ENCODE measurements at places on chromosomes 4 and X.

DNA sequence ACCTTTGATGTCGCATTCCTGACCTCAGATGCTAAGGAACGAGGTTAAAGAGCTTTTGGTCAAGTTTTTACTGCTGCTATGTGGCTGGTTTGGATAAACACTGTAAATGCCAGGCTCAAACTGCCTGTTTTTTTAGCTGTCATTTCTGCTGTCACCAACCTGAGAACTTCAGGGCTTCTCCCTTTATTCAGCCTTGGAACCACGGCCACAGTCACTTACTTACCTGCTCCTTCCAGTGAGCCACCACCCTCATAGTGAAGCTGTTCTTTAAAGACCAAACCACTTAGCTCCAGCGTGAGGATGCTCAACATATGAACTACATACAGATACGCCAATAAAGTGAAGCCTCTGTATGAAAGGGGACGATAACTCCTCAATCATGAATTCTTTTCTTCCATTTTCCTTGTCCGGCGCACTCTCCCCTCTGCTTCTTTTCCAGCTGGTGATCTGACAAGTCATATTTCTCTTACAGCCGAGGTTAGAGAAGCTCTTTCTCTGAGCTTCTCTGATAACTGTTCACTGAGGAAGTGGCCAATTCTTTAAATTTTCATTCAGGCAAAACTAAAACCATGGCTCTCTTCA lies 152.8 kb upstream of the ANK2 start:
- no peak for DNase-seq

- no peak for DNase-seq
Observed at GRCh38 chr4:39873823-39874222, 103.9 kb downstream of the PDS5A start.

- no peak for DNase-seq
Observed at GRCh38 chr4:84925558-84925957, 40.9 kb downstream of the WDFY3 start.

- no peak for DNase-seq
Observed at GRCh38 chrX:31483336-31483735, 411.5 kb upstream of the FTHL17 start.

- DNase-seq = no peak
Observed at GRCh38 chr4:86965019-86965976, 30.5 kb downstream of the AFF1 start.

DNA sequence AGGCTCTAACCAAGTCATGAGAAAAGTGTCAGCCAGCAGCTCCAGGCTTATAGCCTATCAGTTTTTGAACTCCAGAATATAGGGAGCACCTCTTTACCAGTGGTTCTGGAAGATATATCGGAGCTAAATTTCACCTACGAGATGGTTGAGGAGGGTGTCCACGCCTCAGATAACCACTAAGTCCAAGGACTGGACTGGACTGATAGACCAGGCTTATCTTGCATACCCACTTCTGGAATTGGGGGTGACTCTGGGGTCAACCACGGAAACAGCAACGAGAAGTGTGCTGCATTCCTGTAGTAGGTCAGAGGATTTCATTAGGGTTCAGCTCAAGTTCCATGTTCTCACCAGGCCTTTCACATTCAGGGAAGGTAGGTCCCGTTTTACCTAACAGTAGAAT lies 38.6 kb upstream of the TRPC3 start:
- DNase-seq = no peak

- DNase-seq = peak; percentile 60
Observed at GRCh38 chrX:81957900-81958545, 756.1 kb downstream of the SH3BGRL start.

DNA sequence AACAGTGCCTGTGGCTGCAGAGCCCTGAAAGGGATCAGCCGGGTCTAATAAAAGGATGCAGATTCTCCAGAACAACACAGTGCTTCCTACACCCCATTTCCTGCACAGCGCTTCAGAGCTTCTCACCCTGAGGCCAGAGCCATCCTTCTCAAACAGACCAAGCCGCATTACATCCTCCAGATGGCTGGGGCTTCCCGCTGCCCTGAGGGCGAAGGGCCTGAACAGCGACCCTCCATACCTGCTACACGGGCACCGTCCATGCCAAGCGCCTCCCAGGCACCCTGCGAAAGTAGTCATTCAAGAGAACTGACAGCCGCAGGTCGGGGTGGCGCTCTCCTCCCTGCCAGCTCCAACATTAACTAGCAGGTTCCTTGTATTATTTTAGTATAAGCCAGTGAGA lies 36.5 kb downstream of the ACOX3 start:
- no peak for DNase-seq

DNA sequence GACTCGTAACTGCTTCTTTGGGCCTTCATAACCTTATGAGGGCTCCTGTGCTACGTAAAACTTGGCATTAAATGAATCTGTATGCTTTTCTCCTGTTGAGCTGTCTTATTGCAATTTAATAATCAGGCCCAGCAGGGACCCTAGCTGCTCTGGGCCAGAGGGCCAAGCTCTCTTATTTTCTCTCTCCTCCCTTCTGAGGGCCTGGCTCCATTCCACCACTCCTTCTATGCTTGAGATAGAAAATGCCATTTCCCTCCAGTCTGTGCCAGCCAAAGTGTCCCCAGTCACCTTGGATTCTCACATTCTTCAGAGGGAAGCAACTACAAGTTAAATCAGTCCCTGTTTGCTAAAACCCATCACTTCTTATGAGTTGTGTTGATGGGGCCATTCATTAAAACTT lies 90.1 kb downstream of the CLCN4 start:
- no peak for DNase-seq

- no peak for DNase-seq
Observed at GRCh38 chrX:130158311-130158710, 7.3 kb downstream of the AIFM1 start.

DNA sequence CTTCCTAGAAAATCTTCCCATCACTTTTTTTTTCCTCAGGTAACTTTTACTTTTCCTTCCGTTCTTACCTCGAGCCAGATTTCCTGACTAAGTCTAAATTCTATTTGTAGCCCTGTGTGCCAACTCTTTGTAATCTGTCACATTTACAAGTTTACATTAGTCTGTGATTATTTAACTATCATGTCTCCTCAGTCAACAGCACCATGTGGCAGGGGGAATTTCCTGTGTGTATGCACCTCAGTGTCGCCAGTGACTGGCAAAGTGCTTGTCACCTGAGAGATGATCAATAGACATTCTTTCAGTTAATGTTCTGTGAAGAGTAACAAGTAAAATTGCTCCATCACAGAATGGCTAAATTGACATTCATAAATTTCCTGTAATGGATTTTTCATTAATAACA lies 468.5 kb downstream of the PDGFC start:
- DNase-seq = no peak

DNA sequence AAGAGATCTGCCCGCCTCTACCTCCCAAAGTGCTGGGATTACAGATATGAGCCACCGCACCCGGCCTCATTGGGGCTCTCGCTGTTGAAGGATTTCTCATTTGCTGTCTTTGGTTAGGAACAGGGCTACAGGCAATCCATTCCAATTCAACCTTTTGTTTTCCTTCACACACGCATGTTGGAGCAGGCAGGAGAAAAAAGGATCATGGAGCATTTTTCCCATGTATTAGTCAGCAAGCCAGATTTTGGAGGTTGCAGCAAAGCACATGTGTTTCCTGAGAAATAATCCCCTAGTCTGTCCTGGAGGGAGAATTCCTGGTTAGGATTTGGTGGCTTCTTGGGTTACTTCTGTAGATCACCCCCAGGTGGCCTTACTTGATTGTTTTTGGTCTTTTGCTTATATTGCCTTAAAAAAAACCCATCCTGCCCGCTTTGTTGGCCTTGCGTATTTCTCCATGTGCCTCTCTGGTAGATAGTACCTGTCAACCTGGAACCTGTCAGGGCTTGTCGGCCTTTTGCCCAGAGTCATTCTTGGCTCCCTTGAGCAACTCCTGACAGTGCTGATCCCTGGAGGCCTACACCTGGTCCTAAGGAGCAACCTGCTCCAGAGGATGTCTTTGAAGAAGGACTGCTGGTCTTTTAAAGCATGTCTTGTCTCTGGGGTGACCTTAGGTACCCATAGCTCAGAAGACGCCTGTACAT lies 82.4 kb upstream of the CLCN4 start:
- DNase-seq = no peak

- no peak for DNase-seq
Observed at GRCh38 chr4:10761903-10762302, 77.3 kb upstream of the CLNK start.

- DNase-seq = no peak
Observed at GRCh38 chr4:121669163-121669550, 27.6 kb downstream of the ANXA5 start.

- DNase-seq = no peak
Observed at GRCh38 chr4:156889616-156890594, 81.7 kb downstream of the PDGFC start.

DNA sequence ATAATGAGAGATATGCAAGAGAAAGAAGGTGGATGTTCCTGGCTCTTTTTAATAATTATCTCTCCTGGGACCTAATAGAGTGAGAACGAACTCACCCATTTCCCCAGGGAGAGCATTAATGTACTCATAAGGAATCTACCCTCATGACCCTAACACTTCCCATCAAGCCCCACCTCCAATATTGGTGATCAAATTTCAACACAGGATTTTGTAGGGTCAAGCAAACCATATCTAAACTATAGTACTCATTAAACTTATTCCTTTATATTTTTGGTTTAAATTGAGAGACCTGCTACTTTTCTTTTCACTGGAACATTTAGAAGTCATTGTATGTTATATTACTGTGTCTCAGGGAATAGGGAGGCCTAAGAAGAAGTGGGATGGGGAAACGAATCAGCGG lies 2.6 kb downstream of the UGT2A3 start:
- no peak for DNase-seq

DNA sequence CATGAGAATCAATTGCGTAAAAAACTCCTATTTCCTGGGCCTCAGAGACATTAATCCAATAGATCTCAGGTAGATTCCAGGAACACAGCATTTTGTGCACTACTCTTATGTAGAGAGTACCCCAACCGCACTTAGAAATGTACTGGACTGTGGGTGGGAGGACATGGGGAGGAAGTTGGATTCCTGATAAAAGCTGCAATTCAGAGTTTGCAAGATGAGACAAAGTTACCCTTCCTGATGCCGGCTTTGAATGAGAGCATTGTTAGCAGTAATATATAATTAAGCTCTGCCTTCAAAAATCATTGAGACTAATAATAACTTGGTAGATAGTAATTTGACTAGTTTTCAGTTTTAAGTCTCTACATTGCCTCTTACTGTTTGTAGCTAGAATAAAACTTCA lies 323.3 kb upstream of the GALNT7 start:
- DNase-seq = no peak

DNA sequence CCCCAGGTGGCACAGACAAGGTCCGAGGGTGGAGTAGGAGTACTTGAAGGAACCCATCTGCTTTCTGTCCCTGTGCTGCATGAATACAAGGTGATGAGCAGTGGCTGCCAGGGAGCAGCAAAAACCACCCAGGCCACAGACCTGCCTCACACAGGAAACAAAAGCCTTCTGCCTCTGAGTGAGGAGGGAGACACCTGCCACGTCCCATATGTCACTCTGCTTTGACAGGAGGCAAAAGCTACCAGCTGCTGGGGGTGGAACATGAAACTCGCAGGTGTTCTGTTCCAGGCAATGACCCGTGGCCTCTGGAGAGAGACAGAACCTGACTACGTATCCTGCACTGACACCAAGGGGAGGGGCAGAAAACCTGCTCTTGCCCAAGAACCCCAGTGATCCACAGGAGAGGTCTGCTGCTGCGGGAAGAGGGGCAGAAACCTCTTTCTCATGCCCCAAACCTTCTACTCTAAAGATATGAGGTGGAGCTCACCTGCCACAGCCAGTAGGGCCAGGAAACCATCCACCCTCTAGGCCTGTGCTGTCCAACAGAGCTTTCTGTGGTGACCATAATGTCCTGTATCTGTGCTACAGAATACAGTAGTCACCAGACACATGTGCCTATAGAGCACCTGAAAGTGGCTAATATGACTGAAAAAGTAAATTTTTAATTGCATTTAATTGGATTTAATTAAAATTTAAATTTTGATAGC lies 172.9 kb downstream of the PRDM5 start:
- DNase-seq = no peak

GRCh38 chr4:132227151-132227856 lies 921.8 kb upstream of the PCDH10 start:
- no peak for DNase-seq
